ENCODE measurements at places on chromosomes 3 and 15.

DNA sequence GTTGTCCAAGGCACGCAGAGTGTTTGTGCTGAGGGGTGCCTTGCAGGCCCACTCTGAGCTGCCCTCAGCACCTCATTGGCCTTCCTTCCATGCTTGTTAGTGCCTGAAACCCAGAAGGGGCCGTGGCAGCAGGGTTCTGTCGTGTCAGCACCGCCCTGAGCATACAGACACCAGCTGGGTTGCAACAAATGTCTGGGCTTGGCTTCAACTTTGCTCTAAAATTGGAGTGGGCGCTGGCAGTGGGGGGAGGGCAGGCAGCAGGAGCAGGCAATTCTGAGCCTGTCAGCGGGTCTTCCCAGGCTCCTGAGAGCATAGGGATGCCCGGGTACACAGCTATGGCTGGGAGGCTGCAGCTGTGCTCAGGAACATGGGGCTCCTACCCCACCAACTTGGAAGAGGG, 464.3 kb downstream of the EPHA3 start:
- H3K4me3 ChIP-seq = no peak overlapping the region
- H3K27ac ChIP-seq = no peak overlapping the region
- no peak for DNase-seq
- no peaks in the 10 kb centered on the region for H3K36me3 ChIP-seq

DNA sequence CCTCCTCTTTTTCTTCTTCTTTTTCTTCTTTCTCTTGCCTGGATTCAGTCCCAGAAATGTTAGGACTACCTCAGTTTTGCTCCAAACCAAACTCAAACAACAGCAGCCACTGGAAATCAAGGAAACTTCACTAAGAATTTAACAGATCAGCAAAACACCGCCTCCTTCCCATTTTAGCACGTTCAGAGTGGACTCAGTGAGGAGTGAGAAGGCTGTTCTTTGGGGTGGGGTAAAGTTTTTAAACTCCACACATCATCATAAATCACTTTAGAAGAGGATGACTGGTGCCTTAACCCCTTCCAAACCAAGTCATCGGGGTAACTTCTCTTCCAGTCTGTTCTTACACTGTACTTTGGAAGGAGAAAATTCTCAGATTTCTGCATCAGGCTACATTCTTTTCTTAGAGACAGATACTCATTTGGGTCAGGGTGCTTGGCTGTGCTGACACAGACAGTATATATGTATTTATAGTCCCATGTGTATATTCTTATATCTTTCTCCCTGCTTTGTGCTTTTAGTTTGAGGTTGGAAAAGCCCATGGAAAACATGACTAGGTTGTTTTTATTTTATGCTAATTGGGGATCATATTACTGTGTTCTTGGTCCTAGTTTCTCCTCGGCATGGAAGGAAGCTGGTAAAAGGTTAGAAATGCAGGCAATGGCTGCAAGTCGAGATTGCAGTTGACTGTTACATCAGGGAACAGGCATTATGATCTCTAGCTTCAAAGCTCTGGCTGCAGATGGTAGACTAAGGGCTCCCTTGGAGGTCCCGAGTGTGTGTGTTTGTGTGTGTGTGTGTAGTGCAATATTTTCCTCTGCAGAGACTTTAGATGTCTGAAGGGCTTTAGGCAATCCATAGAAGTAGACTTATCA, at the start of gene CCDC80:
Gene CCDC80 (minus strand): TSS at position 214 of the 872 bp plus-strand sequence. CDS start 1,238 bp downstream, outside the sequence.
- peak within 1 kb of the TSS; percentile 92 for H3K27ac ChIP-seq
- H3K4me3 ChIP-seq = peak within 1 kb of the TSS; percentile 62
- H3K36me3 ChIP-seq = no peaks in the 10 kb centered on the region
- H3K27me3 ChIP-seq = no peaks in the 10 kb centered on the region
- DNase-seq = peak; percentile 63

GRCh38 chr3:135018149-135018923, 223.3 kb downstream of the EPHB1 start:
- H3K4me3 ChIP-seq = no peak overlapping the region
- H3K4me1 ChIP-seq = no peaks in the 10 kb centered on the region
- H3K27ac ChIP-seq = no peak overlapping the region
- no peaks in the 10 kb centered on the region for H3K27me3 ChIP-seq

GRCh38 chr3:32632533-32633265, 52.3 kb upstream of the CNOT10 start:
- no peaks in the 10 kb centered on the region for H3K36me3 ChIP-seq
- H3K27ac ChIP-seq = no peak overlapping the region
- no peaks in the 10 kb centered on the region for H3K27me3 ChIP-seq

GRCh38 chr3:38016410-38016809, 13.0 kb downstream of the PLCD1 start:
- H3K4me1 ChIP-seq = no peaks in the 10 kb centered on the region
- no peak overlapping the region for H3K4me3 ChIP-seq
- H3K36me3 ChIP-seq = no peaks in the 10 kb centered on the region
- H3K27me3 ChIP-seq = no peaks in the 10 kb centered on the region
- H3K27ac ChIP-seq = no peak overlapping the region
- no peak for DNase-seq

DNA sequence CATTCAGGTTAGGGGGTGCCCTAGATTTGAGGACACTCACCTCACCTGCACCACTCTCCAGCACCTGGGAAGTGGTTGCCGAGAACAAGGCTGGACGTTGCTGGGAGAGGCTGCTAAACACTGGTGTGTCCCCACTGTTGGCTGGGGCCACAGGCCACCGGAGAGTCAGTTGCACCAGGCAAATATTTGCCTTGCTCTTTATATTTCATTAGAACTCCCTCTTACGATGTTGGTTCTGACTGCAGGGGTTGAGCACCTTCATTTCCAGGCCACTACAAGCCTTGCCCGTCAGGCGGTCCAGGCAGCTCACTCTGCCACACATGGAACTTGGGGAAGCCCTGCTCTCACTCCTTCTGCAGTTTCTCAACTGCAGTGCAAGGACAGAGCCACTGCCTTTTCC, 30.7 kb downstream of the HCN4 start:
- H3K4me1 ChIP-seq = no peaks in the 10 kb centered on the region
- H3K27me3 ChIP-seq = no peaks in the 10 kb centered on the region
- no peak overlapping the region for H3K27ac ChIP-seq
- no peaks in the 10 kb centered on the region for H3K36me3 ChIP-seq
- H3K4me3 ChIP-seq = no peak overlapping the region

GRCh38 chr15:95989392-95989791, 341.1 kb upstream of the NR2F2 start:
- no peak overlapping the region for H3K27ac ChIP-seq
- no peak overlapping the region for H3K4me3 ChIP-seq
- no peaks in the 10 kb centered on the region for H3K27me3 ChIP-seq
- no peak for DNase-seq
- H3K36me3 ChIP-seq = no peaks in the 10 kb centered on the region
